ENCODE measurements at places on chromosomes 12 and 14.

DNA sequence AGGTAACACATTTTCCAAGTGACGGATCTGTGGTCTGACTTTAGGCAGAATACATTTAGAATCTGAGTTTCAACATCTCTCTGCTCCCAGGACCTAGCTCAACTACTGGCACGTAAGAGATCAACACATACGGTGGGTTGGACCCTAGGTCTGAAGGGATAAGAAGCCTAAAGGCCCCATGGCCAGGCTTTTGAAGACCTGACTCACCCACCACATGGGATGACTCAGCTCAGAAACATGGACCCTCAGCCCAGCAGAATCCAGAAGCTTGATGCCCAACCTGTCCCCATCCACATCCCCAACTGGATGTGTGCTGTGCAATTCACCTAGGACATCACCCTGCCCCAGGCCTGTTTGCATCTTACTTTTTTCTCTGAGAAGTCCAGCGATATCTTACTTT lies 770.2 kb downstream of the BCL11B start:
- DNase-seq: no peak

- DNase-seq: no peak
Observed at GRCh38 chr12:42732908-42733411, 143.4 kb upstream of the PRICKLE1 start.

DNA sequence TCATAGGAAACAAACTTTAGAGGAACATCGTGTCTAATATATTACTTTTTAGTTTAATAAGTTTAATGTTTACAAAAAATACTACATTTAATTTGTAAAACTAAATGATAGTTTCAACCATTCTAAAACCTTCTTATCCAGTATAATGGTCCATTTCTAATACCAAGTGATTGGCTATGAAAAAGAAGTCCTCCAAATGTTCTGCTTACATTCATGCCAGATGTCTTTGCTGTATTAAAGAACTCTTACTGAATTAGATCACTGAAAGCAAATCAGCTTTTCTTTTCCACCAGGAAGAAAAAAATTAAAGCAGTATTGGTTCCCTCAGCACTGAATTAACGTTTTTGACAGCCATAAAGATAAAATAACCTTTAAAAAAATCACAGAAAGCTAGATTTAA lies 3.7 kb downstream of the NOVA1 start:
- no peak for DNase-seq

- no peak for DNase-seq
Observed at GRCh38 chr12:12747278-12747677, 30.1 kb downstream of the CDKN1B start.

- no peak for DNase-seq
Observed at GRCh38 chr12:100490056-100490455, 16.4 kb downstream of the NR1H4 start.

DNA sequence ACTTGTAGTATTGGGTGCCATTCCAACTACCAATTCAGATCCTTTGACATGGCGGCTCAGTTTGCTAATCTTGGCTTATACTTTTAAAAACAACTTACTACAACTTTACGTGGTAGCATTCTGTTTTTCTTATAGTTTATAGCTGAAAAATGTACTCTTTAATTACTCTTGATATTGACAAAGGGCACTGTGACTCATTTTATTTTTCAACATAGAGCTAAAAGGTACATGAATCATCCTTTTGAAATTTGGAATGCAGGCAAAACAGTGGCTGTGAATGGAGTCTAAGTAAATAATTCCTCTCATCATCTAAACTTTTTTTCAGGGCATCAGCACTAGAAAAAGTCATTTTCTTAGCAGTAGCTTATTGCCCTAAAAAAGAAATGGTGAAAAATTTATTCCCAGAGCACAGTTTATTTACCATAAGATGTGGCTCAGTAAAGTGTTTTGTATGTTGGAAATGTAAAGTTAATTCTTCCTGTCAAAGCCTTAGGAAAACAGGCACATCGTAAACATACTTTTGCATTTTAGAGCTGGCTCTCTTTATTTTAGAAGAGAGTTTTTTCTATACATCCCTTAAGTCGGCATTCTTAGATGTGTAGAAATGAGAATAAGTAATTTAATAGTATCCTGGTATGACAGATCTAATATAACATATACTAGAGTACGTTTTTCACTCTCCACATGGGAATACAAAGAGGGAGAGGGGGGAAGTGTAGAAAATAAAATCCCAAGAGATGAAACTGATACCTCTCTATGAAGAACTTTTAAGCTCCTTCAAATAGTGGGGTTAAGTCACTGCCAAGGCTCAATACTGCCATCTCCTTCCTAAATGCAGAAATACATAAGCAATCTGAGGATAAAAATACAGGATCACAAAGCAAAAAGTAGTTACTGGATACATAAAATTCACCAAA lies 55.2 kb downstream of the SLC25A21 start:
- DNase-seq: peak; percentile 83

DNA sequence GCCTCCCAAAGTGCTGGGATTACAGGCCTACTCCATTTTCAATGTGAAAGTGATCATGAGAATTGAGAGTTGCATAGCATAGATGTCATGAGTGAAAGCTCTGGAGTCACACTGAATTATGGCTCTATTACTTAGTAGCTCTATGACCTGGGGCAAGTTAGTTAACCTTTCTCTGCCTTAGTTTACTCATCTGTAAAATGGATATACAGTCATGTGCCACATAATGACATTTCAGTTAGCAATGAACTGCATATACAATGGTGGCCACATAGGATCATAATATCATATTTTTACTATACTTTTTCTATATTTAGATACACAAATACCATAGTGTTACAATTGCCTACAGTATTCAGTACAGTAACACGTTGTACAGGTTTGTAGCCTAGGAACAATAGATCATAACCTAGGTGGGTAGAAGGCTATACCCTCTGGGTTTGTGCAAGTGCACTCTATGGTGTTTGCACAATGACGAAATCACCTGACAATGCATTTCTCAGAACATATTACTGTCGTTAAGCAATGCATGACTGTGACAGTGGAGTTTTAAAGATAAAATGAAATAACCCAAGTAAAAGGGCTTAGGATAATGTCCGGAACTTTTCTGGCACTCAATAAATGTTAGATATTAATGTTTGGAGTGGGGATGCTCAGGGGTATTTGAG lies 53.1 kb downstream of the ZFYVE26 start:
- DNase-seq: peak; percentile 18

- DNase-seq: peak; percentile 23
Observed at GRCh38 chr12:19129122-19129485, 429 bp upstream of the PLEKHA5 start.

DNA sequence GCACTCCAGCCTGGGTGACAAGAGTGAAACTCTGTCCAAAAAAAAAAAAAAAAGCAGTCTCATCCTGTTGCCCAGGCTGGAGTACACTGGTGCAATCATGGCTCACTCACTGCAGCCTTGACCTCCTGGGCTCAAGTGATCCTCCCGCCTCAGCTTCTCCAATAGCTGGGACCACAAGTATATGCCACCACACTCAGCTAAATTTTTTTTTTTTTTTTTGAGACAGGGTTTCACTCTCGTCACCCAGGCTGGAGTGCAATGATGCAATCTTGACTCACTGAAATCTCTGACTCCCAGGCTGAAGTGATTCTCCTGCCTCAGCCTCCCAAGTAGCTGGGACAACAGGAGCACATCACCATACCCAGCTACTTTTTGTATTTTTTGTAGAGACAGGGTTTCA lies 5.2 kb upstream of the CNPY2 start:
- DNase-seq: peak; percentile 38

DNA sequence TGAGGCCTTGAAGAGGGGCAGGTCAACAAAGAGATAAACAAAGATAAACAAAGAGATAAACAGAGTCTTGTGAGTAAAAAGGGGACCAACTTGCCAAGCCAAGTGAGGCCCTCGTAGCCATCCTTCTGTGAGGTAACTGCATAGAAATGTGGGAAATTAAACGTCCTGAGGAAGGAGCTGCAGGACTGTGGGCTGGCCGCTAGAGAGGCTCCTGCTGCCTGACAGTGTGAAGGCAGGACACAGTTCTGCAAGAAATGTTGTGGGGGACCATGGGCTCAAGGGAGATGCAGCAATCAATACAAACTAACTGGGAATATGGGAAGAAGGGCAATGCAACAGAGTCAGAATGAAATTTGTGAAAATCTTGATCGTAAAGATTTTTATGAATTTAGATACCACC lies 91.9 kb downstream of the SLC8A3 start:
- DNase-seq: peak; percentile 9

DNA sequence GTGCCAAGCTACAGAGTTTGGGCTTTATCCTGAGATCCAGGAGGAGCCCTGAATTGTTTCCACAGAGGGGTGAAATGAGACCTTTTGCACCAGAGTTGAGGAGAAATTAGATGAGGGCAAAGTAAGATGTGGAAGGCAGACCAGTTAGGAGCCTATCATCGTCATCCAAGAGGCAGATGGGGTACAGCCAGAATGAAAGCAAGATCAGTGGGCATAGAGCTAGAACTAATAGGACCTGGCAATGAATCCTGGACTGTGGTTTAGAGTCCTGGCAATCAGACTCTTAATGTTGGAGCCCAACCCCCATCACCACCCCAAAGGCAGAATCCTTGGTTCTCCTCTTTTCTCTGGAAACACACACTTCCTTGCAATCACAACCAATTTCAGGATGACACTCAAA lies 166.6 kb upstream of the HMGA2 start:
- peak; percentile 54 for DNase-seq

DNA sequence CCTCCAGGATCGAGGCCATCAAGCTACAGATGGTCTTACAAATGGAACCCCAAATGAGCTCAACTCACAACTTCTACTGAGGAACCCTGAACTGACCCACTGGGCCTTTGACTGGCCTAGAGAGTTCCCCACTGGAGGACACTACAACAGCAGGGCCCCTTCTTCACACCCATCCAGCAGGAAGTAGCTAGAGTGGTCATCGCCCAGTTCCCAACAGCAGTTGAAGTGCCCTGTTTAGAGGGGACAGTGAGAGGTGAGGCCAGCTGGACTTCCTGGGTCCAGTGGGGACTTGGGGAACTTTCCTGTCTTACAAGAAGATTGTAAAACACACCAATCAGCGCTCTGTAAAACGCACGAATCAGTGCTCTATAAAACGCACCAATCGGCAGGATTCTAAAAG lies 247.9 kb upstream of the BTG1 start:
- DNase-seq: peak; percentile 13

DNA sequence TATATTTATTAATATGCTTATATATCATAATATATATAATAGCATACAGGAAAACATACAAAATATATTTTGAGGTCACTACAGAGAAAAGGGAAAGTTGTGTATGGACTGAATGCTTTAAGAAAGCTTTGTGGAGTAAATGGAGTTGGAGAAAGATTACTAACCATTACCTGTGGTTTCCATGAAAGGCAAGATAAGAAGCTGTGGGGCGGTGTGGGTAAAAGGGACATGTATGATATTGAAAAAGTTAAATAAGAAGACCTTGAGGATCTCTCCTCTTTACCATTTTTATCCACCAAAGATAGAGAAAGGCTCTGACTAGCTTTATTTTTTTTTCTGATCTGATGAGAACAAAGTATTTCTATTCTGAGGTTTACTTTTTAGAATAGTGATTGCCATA lies 404.4 kb downstream of the TRHDE start:
- DNase-seq: no peak

- no peak for DNase-seq
Observed at GRCh38 chr12:124171231-124171979, 123.5 kb upstream of the RFLNA start.

- DNase-seq: peak; percentile 87
Observed at GRCh38 chr14:90644882-90645281, 171.3 kb downstream of the TTC7B start.

GRCh38 chr12:76288218-76288617 lies 60.0 kb downstream of the BBS10 start:
- DNase-seq: no peak

GRCh38 chr14:50658203-50658602 lies 9.9 kb downstream of the SAV1 start:
- peak; percentile 41 for DNase-seq

- DNase-seq: no peak
Observed at GRCh38 chr12:101592921-101593320, 1.9 kb upstream of the MYBPC1 start.

DNA sequence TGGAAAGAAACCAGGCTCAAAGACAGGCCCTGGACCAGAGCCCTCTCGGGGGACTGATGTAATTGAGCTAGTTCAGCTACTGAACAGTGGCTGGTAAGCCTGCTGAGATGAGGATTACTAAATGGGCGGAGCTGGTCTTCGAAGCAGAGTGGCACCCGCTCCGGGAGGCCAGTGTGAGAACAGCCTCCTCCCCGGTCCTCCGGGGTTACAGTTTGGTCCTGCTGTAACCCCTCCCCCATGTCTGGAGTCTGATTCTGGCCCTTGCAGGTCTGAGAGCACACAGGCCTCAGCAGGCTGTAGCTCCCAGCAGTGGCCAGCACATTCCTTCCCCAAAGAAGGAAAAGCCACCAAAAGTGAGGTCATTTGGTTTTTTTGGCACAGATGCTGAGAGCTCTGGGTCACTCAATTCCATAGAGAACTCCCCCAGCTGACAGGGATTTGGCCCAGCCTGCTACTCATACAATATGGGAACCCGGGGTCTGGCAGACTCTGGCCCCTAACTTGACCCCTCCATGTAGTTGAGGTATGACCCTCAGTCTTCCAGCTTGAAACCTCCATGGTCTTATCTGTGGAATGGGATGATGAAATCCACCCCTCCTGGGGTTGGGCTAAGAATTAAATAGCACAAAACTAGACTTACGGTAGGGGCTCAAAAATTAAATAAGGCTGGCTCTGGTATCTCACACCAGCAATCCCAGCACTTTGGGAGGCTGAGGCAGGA lies 39.0 kb downstream of the ACTN1 start:
- DNase-seq: peak; percentile 94

DNA sequence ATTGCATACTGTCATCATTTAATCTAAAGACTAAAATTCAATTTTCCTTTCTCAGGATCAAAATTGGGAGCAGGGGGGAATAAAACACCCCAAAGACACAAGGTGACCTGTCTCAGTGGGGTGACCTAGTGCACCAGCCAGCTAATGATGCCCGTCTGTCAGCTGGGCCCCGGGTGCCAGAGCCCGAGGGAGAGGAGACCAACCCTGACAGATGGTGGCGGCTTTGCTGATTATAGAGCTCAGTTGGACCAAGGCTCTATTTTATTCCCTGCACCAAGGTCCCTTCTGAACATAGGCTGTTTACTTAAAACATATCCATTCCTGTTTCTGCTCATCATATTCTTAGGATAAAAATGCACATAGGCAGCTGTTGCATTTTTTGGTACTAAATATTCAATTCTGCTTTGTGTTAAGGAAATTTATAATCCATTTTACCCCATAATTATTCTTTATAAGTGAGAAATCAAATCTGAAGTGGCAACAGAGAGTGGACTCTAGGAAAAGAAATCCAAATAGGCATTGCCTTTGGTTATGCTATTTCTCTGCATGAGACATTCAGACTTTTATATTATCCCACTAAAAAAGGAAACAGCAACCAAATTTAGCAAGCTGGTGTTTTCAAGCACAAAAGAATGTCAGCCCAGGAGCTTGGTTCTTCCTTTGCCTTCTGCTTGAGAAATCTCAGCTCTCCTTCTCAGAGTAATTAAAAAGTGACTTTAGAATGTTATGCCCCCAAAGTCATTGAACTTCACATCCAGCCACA lies 96.8 kb upstream of the IFNG-AS1 start:
- DNase-seq: no peak
